GM13976 (cell line): ENCODE measurements at places on chromosomes 2 and 18.

DNA sequence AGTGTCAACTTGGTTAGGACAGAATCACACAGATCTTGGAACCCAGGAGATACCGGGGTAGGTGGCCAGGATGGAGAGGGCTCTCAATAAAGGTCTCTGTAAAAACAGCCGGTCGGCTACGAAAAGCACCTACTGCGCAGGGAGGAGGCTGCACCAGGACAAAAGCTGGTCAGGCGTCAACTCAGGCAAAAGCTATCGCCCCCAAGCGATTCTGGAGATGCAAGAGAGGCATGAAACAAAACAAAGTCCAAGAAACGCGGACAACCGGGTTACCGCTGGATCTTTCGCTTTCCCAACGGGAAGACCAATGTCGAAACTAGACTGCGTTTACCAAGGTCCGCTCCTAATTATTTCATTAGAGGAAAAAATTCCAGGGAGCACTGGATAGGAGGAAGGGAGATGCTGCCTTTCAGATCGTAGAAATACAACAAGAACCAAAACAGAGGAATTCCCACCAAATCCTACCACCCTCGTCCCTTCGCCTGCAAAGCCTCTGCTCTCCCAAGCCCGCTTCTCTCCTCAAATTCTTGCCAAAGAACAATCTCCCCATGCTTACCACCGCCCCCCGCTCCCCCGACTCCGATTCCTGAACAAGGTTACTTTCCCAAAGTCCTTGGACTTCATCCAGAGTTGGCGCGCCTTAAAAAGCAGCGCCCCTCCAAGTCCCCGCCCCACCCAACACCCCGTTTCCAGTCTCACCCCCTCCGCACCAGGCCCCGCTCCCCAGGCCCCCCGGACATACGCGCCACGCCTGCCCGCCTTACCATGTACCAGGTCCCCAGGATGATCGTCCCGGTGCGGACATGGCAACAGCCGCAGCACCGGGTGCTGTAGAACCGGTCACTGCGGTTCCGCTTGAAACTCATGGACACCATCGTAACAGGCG is 539 bp downstream of the LAPTM4A start:
- peak; percentile 54 for DNase-seq

DNA sequence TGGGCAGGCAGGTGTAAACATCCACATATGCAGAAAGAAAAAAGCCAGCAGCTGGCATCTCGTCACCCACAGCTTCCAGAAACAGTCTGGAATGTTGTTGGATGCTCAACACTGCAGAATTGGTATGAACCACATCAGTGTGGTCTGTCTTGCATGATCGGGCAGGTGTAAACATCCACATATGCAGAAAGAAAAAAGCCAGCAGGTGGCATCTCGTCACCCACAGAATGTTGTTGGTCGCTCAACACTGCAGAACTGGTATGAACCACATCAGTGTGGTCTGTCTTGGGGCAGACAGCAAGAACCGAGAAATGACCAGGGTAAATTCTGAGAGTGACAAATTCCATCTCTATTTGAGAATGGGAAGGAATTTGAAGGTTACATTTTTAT is 39.6 kb downstream of the DOCK10 start:
- no peak for DNase-seq

GRCh38 chr2:86249579-86250391 is 50.5 kb downstream of the MRPL35 start:
- peak; percentile 58 for DNase-seq

DNA sequence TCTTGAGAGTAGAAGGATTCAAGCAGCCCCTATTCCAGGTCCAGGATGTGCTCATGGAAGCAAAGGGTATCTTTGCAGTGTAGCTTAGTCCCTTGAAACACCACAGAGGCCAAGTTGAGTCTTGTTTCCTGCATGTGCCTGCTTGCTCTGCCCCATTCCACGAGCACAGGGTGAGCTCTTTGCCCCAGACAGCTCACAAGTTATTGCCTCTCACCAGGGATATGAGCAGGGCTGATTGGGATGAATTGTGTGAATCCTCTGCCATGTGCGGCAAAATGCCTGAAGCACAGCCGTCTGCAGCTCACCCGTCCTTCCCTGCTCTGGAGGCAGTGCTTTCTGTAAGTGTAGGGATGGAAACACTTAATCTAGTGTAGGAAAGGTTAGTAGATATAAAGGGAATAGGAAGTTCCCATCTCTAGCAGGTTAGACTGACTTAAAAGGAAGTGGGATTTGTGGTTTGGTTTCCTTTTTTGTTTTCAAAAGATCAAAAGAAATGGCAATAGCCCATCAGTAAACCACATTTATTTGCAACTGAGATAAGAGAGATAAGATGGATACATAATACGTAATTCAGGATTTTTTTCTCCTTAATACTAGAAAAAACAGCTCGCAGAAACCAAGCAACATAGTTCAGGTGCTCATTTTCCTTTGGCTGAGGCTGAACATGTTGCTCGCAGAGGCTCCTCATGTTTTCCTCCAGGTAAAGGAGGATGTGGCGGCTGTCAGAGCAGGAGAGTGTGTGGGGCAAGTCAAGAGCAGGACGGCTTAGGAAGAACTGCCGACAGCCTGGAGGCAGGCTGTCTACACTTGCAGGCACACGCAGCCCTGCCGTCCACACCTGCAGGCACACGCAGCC is 41.4 kb downstream of the TMEM182 start:
- DNase-seq, result no peak

DNA sequence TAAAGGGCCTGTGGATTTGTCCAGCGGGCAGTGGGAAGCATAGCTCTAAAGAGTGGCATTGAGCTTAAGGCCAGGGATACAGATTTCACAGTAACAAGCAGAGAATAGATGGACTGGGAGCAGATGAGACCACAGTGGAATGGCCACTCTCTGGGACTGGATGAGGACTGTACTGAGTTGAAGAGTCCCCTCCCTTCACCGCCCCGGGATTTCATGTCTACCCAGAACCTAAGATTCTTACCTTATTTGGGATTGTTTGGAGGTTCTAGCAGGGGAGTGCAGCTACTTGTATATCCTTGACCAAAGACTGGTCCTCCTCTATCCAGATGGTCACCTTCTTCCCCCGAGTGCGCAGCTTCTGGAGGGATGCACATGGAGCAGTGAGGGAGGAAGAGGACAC is 28.0 kb upstream of the EFEMP1 start:
- no peak for DNase-seq

DNA sequence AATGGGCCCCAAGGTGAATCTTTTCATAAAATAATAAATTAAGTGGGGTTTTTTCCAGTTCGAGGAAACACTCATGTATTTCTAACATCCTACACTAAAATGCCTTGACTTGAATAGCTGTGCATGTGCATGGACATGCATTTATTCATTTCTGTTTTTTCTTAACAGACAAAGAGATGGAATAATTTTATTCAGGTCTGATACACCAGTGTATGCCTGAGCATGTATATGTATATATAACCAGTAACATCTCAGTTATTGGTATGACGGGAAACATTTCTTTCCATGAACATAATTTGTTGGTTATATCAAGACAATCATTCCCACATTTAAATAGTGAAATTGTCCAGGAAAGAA is 468.7 kb upstream of the TNP1 start:
- no peak for DNase-seq

DNA sequence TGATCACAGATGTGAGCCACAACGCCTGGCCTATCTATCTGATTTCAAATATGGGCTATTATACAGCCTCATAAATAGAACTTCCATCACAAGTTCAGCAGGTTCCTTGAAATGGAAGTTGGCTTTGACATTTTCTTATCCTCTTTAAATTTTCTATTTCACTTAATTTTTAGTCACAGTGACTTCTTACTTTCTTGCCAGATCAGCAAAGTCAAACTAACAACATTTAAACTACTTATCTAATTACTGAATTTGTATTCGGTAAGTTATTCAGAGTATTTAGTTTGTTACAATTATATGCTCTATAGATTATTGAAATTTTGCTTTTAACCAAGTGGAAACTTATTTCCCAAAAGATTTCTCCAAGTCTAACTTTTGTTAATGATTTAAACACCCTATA is 108.2 kb downstream of the BAZ2B start:
- DNase-seq, result no peak

- DNase-seq, result no peak
Measured at GRCh38 chr2:183564726-183565125, 440.5 kb downstream of the NUP35 start.

GRCh38 chr2:189210250-189211087 is 30.9 kb upstream of the COL5A2 start:
- DNase-seq, result no peak

- DNase-seq, result no peak
Measured at GRCh38 chr2:74694281-74694680, 40.2 kb downstream of the SEMA4F start.

- no peak for DNase-seq
Measured at GRCh38 chr2:226366920-226367319, 432.7 kb downstream of the IRS1 start.

- no peak for DNase-seq
Measured at GRCh38 chr2:129730979-129731378, 248.5 kb upstream of the RAB6C start.

DNA sequence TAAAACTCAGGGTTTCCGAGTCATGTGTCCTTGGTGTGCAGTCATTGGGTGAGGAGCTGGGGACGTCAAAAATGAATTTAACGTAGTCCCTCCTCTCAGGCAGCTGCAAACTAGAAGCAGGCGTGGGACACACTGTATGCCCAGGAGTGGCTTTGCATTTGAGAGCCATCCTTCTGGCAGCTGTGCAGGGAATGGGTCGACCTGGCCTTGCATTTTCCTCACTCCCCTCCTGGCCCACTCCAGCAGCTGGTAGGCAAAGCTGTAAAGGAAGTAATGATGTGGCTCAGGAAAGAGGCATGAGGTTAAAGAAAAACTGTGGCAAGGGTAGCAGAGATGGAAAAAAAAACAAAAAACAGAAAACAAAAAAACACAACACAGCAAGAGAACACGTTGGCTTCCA is 46.5 kb downstream of the RNF144A start:
- DNase-seq, result no peak

GRCh38 chr2:152098496-152099366 is at the start of gene CACNB4:
CACNB4 (minus strand) TSS chr2:152099044.
- peak; percentile 77 for DNase-seq

GRCh38 chr2:169091761-169092519 is 22.6 kb downstream of the DHRS9 start:
- no peak for DNase-seq

DNA sequence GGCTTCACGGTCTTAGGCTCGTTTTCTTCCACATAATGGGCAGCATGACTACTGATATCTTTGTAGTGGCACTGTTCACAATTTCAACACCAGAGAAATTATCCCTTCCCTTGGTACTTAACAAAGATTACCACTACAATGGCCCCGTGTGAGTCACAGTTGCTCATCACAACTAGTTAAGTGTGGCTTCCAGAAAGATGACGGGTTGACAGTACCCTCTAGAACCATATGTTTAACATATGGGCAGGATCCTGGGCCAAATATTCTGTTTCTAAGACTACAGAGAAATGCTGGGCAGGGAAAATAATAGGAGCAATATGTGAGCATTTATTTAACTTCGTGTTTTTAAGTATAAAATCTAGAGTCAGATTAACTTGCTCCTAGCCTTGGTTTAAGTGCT is 780.1 kb upstream of the LINC00305 start:
- no peak for DNase-seq

- no peak for DNase-seq
Measured at GRCh38 chr2:82837588-82838304, 1621.3 kb downstream of the SUCLG1 start.

DNA sequence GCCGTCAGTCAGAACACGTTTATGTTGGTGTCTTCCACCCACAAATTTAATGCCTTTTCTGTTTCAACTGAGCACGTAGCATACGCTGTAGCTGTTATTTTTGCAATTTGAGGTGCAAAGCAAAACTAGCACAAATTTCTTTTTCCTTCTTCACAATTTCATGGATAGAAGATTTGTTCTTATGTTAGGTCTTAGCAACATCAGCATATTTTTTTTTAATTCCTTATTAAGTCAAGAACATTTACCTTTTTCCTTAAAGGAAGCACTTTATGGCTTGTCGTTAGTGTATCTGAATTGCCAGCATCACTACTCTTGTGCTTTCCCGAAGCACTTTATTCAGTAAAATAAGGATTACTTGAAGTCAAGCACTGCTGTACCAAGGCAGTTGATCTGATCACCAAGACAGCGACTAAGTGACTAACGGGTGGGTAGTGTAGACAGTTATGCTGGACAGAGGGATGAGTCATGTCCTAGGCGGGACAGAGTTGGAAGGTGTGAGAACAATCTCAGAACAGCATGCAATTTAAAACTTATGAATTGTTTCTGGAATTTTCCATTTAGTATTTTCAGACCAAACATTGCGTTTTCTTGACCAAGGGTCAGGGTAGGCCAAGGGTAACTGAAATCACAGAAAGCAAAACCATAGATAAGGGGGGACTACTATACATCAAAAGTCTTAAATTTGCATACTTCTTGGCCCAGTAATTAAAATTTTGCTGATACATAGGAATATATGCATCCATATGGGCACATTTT is 13.3 kb downstream of the BABAM2 start:
- DNase-seq, result no peak

DNA sequence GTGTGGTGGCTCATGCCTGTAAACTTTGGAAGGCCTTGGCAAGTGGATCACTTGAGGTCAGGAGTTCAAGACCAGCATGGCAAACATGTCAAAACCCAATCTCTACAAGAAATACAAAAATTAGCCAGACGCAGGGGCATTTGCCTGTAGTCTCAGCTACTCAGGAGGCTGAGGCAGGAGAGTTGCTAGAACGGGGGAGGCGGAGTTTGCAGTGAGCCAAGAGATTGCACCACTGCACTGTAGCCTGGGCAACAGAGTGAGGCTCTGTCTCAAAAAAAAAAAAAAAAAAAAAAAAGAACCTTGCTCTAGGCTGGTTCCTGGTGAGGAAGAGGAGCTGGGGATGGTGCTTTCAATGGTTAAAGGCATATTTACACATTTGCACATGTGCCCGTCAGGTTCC is 129.4 kb downstream of the LYPD6B start:
- DNase-seq, result no peak

DNA sequence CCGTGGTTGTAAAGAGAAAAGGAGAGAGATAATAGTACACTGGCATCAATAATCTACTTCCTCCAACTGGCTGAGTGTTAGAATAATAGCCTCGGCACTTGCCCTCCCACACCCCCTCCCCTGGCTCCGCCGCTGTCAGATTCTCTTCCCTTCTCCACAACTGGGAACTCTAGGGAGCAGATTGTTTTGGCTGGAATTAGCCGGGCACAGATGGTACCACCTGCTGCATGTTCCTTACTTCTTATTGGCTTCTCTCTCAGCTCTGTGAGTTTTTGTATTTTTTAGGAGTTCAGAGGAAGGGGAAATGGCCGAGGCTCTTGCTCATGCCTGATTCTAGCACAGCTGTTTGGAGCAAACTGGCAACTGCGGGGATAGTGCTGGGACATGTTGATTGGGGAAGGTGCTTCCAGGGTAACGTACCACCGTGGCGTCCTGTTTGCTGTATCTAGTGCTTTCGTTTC is 140.0 kb downstream of the ZEB2 start:
- no peak for DNase-seq
